ENCODE measurements at places on chromosomes 5 and 9.

DNA sequence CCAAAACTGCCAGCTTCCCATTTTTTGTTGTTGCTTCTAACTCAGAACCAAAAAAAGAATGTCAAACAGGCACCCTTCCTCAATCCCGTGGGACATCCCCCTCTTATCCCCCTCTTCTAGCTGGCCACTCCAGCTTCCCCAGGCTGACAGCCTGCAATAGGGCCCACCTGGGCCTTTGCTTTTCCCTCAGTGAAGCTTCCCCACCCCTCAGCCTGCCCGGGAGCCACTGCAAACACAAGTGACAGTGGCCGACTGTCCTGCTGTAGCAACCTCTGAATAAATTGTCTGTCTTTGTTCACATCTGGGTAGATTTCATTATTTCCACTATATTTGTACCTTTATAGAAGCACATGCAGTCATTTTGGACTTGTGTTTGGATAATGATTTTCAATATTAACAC is 245.3 kb downstream of the GADD45G start:
- DNase-seq: no peak

DNA sequence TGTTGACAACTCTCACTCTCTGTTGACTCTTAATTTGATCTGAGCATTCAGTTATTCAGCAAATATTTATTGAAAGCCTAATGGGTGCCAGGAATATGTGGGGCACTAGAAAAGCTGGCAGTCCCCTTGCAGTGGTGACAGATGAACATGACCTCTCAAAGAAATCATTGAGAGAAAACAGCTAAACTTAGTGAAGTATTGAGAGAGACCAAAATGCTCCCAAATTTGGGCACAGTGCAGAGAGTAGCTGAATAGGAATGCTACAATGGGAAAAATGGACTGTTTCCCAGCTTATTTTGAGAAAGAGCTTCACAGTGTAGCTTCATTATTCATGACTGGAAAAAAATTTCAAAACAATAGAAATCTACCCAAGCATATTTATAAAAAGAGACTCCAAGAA is 257.9 kb downstream of the SGCD start:
- no peak for DNase-seq

GRCh38 chr5:140998921-140999410 is 32.7 kb downstream of the PCDHAC2 start:
- DNase-seq: no peak

DNA sequence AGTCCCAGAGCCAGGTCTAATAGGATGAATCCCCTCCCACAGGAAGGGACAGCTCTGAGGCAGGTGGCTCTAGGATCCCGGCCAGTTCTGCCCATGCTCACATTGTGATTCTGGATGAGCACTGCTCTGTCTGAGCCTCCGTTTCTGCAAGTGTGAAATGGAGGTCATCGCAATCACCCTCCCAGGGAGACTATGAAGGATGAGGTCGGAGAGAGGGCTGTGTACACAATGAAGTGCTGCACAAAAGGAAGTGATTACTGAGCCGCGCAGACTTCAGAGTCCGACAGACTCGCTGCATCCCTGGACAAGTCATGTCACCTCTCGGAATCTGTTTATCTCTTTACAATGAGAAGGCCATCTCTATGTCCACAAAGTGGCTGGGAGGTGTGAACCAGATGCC is 21.7 kb downstream of the LHX6 start:
- DNase-seq: no peak

DNA sequence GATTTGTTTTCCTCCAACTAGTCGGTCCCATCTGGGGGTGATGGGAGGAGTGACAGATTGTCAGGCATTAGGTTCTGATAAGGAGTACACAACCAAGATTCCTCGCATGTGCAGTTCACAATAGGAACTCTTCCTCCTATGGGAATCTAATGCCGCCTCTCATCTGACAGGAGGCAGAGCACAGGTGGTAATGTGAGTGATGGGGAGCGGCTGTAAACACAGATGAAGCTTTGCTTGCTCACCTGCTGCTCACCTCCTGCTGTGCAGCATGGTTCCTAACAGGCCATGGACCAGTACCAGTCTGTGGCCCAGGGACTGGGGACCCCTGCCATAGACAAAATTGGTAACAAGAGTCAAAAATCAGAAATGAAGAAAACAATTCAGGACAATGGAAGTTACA is 173.3 kb upstream of the HMHB1 start:
- no peak for DNase-seq

DNA sequence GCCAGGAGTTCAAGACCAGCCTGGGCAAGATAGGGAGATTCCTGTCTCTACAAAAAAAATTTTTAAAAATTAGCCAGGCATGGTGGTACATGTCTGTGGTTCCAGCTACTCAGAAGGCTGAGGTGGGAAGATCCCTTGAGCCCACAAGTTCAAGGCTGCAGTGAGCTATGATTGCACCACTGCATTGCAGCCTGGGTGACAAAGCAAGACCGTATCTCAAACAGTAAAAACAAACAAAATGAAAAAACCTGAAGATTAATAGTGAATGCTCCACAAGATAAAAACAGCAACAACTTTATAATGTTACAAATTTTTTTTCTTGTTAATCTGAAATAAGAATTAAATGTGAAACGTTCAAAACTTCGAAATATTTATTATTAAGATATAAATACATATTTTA is 2.7 kb upstream of the TMEM267 start:
- no peak for DNase-seq

GRCh38 chr5:67266654-67267350 is 70.2 kb upstream of the CD180 start:
- no peak for DNase-seq

DNA sequence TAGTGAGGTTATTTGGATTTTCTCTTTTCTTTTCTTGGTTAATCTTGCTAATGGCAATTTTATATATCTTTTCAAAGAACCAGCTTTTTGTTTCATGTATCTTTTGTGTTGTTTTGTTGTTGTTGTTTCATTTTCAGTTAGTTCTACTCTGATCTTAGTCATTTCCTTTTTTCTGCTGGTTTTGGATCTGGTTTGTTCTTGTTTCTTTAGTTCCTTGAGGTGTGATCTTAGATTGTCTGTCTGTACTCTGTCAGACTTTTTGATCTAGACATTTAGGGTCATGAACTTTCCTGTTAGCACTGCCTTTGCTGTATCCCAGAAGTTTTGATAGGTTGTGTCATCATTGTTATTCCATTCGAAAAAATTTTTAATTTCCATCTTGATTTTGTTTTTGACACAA is 399.7 kb downstream of the TLE1 start:
- no peak for DNase-seq

GRCh38 chr9:72386186-72386585 is 21.2 kb upstream of the ZFAND5 start:
- no peak for DNase-seq

- no peak for DNase-seq
Observed at GRCh38 chr9:109035684-109036423, 22.6 kb upstream of the CTNNAL1 start.

- no peak for DNase-seq
Observed at GRCh38 chr9:118271331-118271730, 567.1 kb downstream of the TLR4 start.

- DNase-seq: no peak
Observed at GRCh38 chr5:139138109-139138508, 60.1 kb downstream of the SIL1 start.

- no peak for DNase-seq
Observed at GRCh38 chr5:4777435-4777834, 362.7 kb upstream of the ADAMTS16 start.

- peak; percentile 63 for DNase-seq
Observed at GRCh38 chr5:178490935-178491652, 99.1 kb downstream of the COL23A1 start.

GRCh38 chr5:65805089-65805488 is 83.1 kb downstream of the NLN start:
- no peak for DNase-seq

DNA sequence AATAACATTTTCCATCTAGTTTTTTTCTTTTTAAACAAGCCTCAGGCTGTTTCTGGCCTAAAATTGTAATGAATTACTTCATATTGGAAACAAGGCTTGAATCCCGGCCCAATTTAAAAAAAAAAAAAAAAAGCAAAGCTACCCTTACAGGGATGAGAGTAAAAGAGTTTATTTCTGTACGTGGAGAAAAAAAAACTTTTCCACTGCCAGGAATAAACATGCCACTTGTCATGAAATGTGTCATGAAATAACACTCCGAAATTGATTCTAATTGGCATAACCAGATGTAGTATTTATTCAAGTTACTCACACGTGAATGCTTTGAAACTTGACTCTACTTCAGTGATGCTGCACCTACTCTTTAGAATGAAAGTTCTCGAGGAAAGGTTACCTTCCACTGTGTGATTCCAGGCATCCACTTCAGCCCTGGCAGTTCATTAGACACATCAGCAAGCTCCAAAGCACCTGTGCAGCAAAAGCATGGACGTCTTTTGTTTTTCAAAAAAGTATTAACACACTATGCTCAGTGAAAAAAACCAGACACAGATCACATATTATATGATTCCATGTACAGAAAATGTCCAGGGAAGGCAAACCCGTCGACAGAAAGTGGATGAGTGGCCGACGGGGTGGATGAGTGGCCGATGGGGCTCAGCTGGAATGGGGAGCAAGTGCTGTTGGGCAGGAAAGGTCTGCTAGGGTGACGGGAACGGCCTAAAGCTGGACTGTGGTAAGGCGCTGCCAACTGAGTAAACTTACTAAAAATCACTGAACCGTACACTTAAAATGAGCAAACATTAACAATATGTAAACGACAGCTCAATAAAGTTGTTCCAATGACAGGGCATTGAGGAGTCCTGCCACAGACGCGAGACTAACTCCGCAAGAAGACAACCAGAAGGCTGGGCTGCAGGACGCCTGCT is 21.2 kb downstream of the NSUN2 start:
- DNase-seq: no peak

DNA sequence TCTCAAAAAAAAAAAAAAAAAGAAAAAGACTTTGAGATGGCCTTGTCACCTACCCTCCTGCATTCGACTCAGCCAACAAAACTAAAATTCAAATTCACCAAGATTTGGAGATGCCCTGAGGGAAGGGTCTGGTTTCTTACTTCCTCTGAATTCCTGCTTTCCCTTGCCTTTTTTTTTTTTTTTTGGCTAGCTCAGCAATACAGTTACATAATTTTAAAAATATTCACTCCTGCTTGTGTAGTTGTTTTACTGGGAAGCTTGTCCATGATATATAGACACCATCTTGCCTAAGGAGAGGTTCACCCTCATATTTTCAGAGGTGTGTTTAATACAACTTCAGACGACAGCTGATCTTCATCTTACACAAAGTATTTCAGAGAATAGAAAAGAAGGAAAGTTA is 21.3 kb upstream of the SERINC5 start:
- no peak for DNase-seq

DNA sequence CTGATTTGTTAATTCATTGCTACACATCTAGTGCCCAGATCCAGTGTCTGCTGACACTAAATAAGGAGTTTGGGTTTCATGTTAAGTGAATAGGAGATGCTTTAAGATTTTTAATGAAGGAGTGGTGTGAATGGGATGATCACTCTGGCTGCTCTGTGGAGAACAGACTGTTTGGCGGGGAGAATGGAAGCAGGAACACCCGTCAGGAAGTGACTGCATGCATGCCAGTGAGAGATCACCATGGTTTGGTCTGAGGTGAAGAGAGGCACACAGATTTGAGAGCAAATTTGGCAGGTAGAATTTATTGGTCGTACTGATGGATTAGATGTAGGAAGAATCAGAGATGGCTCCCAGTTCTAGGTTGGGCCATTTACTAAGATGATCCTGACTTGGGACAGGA is 19.8 kb downstream of the ATP6V0E1 start:
- DNase-seq: no peak

DNA sequence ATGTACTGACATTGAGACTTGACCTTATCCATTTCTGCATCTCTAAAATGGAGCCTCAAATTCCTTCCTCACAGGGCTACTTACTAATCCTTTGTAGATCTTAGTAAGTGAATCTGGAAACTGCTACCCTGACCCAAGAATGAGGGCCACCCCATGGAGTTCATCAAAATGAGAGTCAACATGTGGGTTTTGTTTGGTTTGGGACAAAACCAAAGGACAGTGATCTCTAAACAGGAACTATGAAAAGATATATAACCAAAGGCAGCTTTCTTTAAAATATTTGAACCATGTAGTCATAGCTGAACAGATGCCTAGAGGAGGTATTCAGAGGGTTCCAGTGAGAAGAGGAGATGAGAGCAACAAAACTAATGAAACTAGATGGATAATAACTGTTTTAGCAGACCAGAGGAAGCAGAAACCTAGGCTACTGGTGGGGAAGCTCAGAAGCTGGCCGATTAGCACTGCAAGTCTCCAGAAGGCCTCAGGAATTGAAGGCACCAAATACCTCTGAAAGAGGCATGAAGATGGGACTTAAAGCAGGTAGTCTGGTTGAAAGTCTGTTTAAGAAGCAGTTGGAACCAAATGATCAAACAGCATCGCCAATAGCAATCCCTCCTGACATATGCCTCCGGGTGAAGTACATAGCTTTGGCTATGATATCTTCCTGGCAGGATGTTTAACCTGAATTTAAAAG is 45.8 kb downstream of the THOC3 start:
- no peak for DNase-seq

DNA sequence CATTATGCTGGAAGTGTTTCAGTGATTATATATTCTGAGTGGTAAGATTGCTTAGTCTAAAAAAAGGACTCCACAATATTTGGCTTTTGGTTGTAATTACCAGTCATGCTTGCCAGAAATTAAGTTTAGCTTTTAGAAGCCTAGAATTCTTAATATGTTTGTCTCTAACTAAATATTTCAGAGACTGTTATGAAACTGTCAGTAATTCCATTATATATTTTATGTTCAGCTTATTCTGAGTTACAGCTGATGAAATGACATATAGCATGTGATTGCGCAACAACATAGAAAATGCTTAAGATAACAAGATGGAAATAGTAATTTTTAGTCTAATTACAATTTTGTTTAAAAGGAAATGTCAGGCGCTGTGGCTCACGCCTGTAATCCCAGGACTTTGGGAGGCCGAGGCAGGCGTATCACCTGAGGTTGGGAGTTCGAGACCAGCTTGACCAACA is 44.2 kb downstream of the KIAA1958 start:
- DNase-seq: no peak

DNA sequence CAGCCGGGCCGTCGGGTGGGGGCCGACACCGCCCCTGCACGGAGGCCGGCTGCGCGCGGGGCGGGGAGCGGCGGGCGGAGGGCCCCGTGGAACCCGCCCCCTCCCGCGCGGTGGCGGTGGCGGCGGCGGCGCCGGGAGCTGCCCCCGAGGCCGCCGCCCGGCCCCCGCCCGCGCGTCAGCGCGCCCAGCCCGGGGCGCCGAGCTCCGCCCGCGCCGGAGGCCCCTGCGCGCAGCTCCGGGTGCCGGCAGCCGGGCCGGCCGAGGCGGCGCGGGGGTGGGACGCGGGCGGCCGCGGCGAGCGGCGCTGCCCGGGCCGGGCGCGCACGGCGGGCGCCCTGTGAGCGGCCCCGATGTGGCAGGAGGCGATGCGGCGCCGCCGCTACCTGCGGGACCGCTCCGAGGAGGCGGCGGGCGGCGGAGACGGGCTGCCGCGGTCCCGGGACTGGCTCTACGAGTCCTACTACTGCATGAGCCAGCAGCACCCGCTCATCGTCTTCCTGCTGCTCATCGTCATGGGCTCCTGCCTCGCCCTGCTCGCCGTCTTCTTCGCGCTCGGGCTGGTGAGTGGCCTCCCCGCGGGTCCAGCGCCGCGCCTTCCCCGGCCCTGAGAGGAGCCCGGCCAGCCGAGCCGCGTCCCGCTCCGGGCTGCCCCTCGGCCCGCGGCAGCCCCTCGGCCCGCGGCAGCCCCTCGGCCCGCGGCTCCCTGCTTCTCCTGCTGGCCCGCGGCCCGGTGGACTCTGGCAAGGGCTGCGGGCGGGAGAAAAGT is at the start of gene ADCY2:
Gene ADCY2 (plus strand): TSS at position 192 of the 766 bp plus-strand sequence. CDS start 159 bp downstream, at position 351.
- DNase-seq: no peak

- DNase-seq: no peak
Observed at GRCh38 chr5:90479611-90480385, 5.1 kb downstream of the POLR3G start.

All from SIG-M5 (cell line).